ENCODE measurements at places on chromosomes 1 and 21. TPM values are rescaled to one million over a fixed set of nuclear protein-coding genes. Genes with fewer than 3 reads are reported as not detected.

LEFTY1 gene
- not detected for total RNA-seq

LMX1A gene
- total RNA-seq, result not detected

INSRR gene
- total RNA-seq, result not detected

SLAMF9 gene
- not detected for total RNA-seq

PEAR1 gene
- 24.0 TPM for total RNA-seq

BEND5 gene
- total RNA-seq, result 1.2 TPM

CELA3A gene
- not detected for total RNA-seq

PLD5 gene
- total RNA-seq, result under 0.01 TPM

NECTIN4 gene
- 0.17 TPM for total RNA-seq

SLC35F3 gene
- total RNA-seq, result not detected

SPRR5 gene
- total RNA-seq, result not detected

LENEP gene
- total RNA-seq, result not detected

FAM3B gene
- total RNA-seq, result not detected

SYPL2 gene
- 0.15 TPM for total RNA-seq

CXADR gene
- total RNA-seq, result 2.1 TPM

All from bronchus fibroblast of lung (primary cell).